ENCODE measurements at places on chromosomes 6 and 20.

DNA sequence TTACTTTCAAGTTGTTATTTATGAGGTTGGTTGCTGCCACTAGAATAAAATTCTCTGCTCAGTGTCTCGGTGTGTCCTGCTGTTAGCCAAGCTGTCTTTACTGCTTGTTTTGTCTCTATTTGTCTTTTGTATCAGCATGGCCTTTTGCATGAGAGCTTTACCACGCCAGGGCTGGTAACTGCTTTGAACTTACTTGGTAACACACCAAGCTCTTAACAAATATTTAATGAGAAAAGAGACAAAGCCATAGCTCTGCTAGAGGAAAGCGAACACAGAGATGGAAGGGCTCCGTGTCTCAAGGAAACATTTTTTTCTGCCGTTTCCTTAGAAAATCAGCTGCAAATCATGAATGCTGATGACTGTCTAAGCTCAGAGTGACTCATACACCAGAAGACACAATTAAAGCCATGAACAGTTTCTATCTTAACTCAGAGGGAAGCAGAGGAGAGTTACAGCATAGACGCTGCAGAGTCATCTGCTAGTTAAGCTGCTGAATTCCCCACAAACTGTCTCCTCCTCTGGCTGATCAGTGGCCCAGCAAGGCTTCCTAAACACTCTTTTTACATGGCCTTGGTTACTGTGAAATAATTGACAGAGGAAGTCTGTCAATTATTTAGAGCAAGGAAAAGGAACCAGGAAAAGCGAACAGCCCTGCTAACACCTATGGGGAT, 44.8 kb downstream of the AGPAT4 start:
- peaks cover 10% of the 10 kb centered on the region for H3K4me1 ChIP-seq
- DNase-seq: peak; percentile 45
- no peaks in the 10 kb centered on the region for H3K36me3 ChIP-seq
- H3K4me3 ChIP-seq: no peak overlapping the region

- no peak for DNase-seq
- no peak overlapping the region for H3K4me3 ChIP-seq
- H3K27me3 ChIP-seq: peaks cover 74% of the 10 kb centered on the region
- H3K27ac ChIP-seq: no peak overlapping the region
Measured at GRCh38 chr6:41371461-41371991, 36.1 kb downstream of the NCR2 start.

- no peaks in the 10 kb centered on the region for H3K27me3 ChIP-seq
- H3K36me3 ChIP-seq: peaks cover 38% of the 10 kb centered on the region
- peak; percentile 84 for DNase-seq
- H3K27ac ChIP-seq: peak overlapping the region; percentile 47
- peaks cover 4% of the 10 kb centered on the region for H3K4me1 ChIP-seq
Measured at GRCh38 chr6:34414999-34415858, 10.6 kb downstream of the RPS10 start.

DNA sequence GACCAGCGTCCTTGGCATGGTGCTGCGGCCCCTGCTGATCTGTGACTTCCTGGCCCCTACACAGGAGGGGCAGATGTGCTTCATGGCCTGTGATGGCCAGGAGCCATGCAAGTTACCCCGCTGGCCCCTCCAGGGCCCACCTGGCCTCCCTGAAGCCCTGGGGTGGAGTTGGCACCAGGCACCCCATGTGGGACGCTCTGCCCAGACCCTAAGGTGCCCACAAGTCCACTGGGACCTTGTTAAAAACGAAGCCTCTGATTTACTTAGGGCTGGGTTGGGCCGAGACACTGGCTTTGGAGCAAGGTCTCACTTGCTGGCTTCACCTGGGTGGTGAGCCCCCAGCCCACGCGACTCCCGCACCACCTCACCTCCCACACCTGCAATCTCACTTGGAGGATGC, 139.0 kb downstream of the PHACTR3 start:
- no peaks in the 10 kb centered on the region for H3K27me3 ChIP-seq
- H3K27ac ChIP-seq: no peak overlapping the region
- no peak overlapping the region for H3K4me3 ChIP-seq
- no peaks in the 10 kb centered on the region for H3K4me1 ChIP-seq

DNA sequence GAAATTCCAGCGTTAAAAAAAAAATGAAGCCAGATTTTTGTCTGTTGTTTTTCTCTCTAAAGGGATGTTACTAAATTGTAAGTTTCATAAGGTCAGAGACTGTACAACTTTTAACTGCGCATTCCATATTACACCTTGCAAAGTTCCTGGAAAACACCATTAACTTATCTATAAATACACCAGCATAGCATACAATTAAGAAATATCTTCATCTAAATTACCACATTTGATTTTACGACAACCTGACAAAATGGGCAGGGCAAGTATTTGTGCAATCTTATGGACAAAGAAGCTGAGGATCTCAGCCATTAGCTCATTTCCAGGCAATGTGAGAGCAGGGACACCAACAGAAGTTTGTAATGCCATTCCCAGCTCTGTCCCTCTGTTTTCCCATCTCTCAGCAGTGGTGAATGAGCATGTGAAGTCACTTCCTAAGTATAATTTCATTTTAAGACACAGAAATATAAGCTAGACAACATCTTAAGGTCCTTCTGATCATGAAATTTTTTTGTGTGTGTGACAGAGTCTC, 12.9 kb upstream of the GCM1 start:
- H3K27ac ChIP-seq: no peak overlapping the region
- no peaks in the 10 kb centered on the region for H3K36me3 ChIP-seq
- H3K4me3 ChIP-seq: no peak overlapping the region
- DNase-seq: no peak
- H3K4me1 ChIP-seq: peaks cover 7% of the 10 kb centered on the region
- no peaks in the 10 kb centered on the region for H3K27me3 ChIP-seq

DNA sequence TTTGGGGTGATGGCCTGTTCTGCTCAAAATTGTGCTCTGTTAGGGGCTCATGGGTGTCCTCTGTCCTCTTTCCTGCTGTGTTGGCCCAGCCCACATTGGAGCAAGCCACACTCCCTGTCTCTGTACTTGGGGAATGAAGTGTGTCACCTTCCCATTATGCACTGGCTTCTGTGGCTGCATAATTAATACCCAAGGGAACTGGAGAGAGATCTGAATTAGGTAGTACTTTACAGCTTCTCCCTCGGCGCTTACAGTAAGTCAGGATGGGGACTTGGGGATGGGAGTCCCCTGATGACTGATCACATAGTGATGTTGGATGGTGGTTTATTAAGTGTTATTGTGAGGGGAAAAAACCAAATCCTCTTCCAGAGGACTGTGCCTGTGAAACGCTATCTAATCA, 116.6 kb downstream of the FOXO3 start:
- peaks cover 28% of the 10 kb centered on the region for H3K36me3 ChIP-seq
- peaks cover 9% of the 10 kb centered on the region for H3K4me1 ChIP-seq
- no peak for DNase-seq
- H3K27me3 ChIP-seq: no peaks in the 10 kb centered on the region
- no peak overlapping the region for H3K27ac ChIP-seq
- H3K4me3 ChIP-seq: no peak overlapping the region

DNA sequence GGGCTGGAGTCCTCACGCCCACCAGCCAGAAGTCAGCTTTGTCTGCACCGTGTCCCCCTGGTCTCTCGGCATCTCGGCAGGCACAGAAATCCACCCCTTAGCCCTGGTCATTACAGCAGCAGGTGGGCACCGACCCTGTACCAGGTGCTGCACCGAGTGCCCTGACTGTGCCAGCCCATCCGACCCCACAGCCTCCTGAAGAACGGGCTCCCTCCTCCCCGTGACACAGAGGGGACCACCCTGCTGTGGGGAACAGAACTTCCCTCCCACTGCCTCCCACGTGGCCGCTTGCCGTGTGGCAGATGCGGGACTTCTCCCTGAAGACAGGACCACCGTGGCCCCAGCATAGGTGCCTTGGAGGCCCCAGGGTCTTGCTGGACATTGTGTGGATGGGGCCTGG, 161.2 kb downstream of the TAF4 start:
- no peak overlapping the region for H3K27ac ChIP-seq
- H3K4me1 ChIP-seq: no peaks in the 10 kb centered on the region
- no peak for DNase-seq
- no peak overlapping the region for H3K4me3 ChIP-seq
- H3K27me3 ChIP-seq: no peaks in the 10 kb centered on the region
- H3K36me3 ChIP-seq: no peaks in the 10 kb centered on the region

DNA sequence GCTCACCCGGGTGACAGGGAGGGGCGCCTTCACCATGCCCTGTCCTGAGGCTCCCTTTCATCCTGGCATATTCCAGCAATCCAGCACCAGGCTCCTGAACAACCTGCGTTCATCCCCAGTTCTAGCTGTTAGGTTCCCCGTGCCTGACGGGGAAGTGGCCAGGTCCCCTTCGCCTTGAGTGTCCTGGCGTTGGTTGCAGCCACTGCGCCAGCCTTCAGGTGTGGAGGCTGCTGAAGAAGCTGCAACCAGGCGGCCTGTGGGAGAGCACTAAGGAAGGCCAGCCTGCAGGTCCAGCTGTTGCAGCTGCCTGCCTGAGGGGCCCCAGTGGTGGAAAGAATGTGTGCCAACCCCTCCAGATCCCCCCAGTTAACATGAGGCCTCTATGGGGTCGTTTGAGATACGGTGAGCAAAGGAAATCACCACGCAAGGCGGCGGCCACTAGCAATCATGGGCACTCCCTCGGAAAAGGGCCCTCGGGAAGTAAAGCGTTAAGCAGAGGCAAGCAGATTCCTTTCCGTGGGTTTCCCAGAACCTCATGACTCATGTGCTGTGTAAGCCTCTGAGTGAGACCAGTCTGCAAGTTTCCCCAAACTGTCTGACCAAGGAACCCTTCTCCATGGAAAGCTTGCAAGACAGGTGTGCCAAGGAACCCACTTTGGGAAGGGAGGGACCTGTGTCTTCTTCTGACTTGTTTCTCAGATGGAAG, 320.8 kb downstream of the TAF4 start:
- no peak overlapping the region for H3K4me3 ChIP-seq
- H3K36me3 ChIP-seq: no peaks in the 10 kb centered on the region
- H3K4me1 ChIP-seq: no peaks in the 10 kb centered on the region
- no peak for DNase-seq
- H3K27ac ChIP-seq: no peak overlapping the region

DNA sequence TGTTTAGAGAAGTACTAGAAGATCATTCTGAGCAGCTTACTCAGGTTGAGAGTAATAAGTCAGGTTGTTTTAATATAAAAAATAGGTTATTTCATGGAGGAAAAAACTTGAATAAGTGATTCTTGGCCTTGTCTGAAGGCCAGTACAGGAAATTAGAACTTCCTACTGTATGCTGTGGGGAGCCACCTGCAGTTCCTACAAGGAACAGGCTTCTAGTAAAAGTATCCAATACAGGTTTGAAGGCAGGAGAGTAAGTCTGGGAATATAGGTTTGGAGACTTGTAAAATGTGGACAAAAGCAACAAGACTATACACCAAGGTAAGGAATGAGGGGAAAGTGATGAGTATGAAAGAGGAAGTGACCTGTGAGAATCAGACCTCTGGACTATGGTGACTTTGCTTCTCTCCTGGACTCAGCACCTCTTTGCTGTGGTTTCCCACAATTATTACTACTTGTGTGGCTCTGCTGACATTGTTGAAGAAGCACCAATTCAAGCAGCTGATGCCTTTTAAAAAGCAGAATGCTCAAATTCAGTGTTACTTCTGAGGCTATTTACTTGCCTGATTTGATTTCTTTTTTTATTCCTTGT, 278.6 kb downstream of the TBC1D7 start:
- H3K4me3 ChIP-seq: no peak overlapping the region
- H3K36me3 ChIP-seq: no peaks in the 10 kb centered on the region
- no peak for DNase-seq
- H3K27ac ChIP-seq: no peak overlapping the region
- H3K4me1 ChIP-seq: no peaks in the 10 kb centered on the region
- no peaks in the 10 kb centered on the region for H3K27me3 ChIP-seq

DNA sequence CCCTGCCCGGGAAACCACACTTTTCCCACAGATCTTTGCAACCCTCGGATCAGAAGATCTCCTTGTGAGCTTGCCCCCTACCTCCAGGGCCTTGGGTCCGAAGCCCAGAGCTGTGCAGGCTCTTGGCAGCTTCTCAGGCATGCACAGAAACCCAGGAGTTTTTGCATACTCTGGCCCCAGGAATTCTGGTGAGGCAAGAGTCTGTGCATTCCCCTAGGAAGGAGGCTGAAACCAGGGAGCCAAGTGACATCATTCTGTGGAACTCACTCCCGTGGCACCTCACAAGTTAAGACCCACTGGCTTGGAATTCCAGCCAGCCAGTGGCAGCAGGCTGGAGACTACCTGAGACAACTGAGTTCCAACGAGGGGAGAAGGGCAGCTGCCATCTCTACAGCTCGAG, 100.1 kb downstream of the TNFRSF21 start:
- H3K27ac ChIP-seq: no peak overlapping the region
- DNase-seq: no peak
- H3K36me3 ChIP-seq: no peaks in the 10 kb centered on the region
- H3K4me3 ChIP-seq: no peak overlapping the region
- no peaks in the 10 kb centered on the region for H3K27me3 ChIP-seq

DNA sequence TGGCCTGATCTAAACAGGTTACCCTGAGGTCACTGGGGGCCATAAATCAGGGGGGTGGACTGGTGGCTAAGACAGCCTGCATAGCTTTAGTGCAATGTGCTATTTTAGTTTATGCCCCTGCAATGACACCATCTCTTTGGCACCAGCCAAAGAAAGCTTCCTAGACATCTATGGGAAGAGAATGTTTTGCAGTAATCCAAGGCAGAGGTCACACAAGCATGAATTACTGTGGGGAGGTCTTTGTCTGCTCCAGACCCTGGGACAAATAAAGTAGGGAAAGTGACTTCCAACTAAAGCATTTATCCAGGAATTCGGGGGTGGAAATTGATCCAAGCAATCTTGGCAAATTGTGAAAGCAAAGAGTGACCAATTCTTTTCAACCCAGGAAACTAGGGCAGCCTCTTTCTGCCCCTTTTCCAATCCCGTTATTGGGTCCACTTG, 5.3 kb downstream of the RIPOR2 start:
- peak overlapping the region; percentile 88 for H3K27ac ChIP-seq
- peaks cover 94% of the 10 kb centered on the region for H3K4me1 ChIP-seq
- H3K4me3 ChIP-seq: no peak overlapping the region
- no peak for DNase-seq

DNA sequence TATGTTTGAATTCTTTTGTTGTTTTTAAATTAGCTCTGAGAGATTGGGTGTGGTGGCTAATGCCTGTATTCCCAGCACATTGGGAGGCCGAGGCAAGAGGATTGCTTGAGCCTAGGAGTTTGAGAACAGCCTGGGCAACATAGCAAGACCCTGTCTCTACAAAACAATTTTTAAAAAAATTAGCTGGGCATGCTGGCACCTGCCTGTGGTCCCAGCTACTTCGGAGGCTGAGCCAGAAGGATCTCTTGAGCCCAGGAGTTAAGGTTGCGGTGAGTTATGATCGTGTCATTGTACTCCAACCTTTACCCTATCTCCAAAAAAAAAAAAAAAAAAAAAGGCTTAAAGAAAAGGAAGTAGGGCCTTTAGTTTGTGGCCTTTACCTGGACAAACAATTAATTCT, 22.9 kb downstream of the DHX35 start:
- no peak for DNase-seq
- peaks cover 37% of the 10 kb centered on the region for H3K36me3 ChIP-seq
- no peaks in the 10 kb centered on the region for H3K27me3 ChIP-seq

DNA sequence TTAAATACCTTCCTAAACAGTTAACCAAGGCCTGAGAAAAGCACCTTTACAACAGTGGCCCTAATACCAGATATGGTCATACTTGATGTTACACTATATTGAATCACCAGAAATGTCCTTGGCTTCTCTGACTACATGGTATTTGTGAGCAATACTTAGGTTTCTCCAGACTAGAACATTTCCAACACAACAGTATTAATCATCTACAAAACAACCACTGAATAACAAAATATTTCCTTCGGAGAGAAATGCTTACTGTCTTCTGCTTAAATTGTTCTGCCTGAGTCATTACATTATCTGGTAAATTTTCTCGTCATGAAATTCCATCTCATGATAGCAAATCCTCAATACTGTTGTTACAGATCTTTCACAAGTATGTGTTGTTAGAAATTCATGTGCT, 252.9 kb upstream of the RUNX2 start:
- no peak overlapping the region for H3K27ac ChIP-seq
- H3K4me3 ChIP-seq: no peak overlapping the region
- no peaks in the 10 kb centered on the region for H3K27me3 ChIP-seq
- H3K4me1 ChIP-seq: peaks cover 12% of the 10 kb centered on the region
- DNase-seq: no peak
